ENCODE measurements at places on chromosomes 7 and 10. TPM values are rescaled to one million over a fixed set of nuclear protein-coding genes. Genes with fewer than 3 reads are reported as not detected.

Gene OR2A5
- not detected for total RNA-seq

Gene PRPF18
- 44.5 TPM for total RNA-seq

Gene HOXA1
- not detected for total RNA-seq

Gene GNG11
- 31.6 TPM for total RNA-seq

Gene NODAL
- total RNA-seq = 0.92 TPM

Gene CYP3A5
- 38.5 TPM for total RNA-seq

Gene ITPRID1
- 0.92 TPM for total RNA-seq

Gene FAM13C
- 74.0 TPM for total RNA-seq
